ENCODE measurements at places on chromosomes 13 and 19.

DNA sequence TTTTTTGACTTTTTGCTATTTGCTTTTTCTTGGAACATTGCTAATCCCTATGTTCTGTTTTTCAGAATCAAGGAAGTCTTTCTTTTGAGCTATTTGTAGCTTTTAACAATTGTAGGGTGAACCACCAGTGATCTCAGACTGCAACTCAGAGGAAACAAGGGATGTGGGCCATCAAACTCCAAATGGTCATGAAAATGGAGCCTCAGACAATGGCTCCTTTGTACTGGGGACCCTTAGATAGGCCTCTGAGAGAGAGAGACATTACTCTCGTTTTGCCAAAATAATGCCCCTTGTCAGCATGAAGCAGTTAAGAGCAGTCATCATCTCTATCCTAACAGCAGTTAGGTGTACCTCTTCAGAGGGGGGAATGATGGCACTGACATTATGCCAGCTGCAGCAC, 56.4 kb upstream of the GJB6 start:
- no peak for DNase-seq

GRCh38 chr19:17944301-17944700, 11.5 kb downstream of the CCDC124 start:
- DNase-seq, result no peak

DNA sequence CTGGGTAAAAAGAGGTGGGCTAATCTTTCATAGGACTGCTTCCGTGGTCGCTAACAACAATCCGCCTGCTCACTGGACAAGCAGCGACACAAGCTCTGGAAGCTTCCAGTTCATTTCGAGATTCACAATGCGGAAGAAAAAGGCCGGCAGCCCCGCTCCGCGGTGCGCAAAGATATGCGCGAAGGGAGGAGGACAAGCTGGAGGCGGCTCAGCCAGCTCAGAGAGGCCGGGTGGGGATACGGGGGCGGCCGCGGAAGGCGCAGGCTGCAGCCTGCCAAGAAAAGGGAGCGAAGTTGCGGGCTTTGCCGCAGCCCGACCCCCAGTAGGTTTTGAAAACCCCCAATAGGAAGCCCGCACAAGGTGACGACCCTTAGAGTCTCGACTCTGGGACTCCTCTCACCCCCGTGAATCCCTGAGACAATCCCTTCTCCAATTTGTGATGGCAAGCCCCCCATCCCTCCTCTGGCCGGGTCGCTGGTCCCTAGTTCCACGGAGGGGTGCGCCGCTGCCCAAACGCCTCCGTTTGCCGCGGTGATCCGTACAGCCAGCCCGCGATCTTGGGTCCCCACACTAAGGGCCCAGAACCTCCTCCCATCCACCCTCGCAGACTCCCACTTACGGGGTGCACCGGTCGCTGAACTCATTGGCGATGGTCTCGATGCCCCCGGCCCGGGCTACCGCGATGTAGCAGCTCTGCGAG, 697 bp downstream of the HSPH1 start:
- DNase-seq, result no peak

DNA sequence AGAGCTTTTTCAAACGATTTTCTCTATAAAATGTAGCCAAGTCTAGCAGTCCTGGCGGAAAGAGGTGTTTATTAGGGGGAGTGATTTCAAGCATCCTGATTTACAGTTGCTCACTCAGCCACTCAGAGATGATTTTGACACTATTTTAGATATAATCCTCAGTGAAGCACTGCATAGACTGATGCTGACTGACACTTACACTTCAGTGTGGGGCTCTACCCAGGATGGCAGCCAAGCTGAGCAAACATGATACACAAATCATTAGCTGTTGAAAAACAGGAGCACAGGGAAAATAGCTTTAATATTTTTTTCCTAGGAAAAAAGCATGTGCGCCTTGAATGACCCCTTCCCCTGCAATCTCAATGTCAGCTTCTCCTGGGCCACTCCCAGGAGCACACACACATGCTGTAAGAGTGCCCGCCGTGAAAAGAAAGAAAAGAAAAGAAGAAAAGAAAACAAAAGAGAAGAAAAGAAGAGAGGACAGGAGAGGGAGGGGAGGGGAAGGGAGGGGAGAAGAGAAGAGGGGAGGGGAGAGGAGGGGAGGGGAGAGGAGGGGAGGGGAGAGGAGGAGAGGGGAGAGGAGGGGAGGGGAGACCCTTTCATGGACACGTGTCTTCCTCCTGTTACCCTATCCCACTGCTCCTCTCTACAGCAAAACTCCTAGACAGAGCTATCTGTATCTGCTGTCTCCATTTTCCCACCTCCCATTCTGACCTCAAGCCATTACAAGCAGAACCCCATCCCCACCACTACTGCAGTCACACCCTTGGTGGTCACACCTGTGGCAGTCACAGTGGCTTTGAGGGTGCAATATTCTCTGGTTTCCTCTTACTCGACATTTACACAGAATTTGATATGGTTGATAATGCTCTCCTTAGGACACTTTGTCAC, 36.4 kb downstream of the RCBTB2 start:
- DNase-seq, result no peak

- DNase-seq, result no peak
Measured at GRCh38 chr13:100396776-100397175, 191.8 kb downstream of the GGACT start.

DNA sequence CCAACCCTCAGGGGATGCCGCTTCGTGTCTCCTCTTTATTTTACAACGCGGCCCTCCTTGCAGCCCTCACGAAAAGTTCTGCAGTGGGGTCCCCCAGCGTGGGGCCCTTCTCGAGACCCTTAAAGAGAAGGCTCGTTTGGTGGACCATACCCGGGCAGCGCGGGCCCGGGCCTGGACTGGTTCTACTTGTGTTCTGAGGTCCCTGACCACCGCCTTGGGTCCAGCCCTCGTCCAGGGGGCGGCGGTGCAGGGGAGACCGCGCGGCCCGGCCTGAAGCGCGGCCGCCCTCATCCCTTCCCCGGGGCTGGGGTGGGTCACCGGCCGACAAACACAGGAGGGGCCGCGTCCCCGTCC, 400 bp upstream of the SERP2 start:
- no peak for DNase-seq

DNA sequence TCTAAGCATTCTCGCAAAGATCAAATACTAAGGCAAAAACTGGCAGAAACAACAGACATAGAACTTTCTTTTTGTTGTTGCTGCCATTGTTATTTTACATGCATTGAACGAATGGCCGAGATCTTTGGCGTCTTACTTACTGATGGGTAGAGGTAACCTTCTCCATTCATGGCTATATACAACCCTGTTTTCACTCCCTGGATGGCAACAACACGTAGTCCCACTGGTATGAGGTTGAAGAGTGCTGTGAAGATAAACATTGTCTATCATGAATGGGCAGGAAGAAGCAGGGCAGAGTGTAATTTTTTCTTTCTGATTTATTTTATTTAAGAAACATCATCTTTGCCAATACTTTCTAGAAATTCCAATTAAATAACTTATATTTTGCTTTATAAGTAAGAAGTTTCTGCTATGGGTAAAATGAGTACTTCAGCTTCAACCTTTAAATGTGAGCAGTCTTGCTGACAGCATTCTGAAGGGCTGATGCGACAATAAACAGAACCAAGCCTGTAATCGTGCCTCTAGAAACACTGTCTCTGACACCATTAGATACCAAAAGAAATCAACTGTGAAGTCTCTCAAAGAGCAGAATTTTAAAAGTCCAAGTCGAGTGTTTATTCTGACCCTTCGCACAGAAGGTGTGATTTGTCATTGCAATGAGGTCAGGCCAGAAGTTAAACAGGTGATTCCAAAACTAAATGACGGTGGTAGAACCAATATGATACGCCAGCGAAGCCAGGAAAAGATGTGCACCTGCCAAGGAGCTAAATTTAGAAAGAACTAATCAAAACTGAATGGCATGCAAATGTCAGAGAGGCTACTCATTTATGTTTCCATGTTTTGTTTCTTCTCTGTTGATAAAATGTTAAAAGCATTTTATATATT, 416.4 kb downstream of the ITGBL1 start:
- peak; percentile 52 for DNase-seq

DNA sequence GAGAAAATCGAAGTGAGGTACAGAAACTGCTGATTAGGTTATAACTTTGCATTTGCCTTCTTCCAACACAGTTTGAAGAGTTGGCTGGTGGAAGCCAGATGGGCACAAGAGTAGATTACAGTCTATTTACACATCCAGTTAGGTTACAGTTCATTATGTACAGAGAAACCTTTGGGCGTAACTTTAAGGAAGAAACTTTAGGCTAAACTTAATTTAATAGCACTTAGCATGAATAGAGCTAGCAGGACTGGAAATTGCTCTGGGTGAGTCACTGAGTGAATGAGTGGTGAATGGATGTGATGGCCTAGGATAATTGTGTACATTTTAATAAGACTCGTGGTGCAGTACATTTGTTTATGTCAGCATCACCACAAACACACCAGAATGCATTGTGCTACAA, 62.9 kb upstream of the KLHL1 start:
- DNase-seq, result no peak

DNA sequence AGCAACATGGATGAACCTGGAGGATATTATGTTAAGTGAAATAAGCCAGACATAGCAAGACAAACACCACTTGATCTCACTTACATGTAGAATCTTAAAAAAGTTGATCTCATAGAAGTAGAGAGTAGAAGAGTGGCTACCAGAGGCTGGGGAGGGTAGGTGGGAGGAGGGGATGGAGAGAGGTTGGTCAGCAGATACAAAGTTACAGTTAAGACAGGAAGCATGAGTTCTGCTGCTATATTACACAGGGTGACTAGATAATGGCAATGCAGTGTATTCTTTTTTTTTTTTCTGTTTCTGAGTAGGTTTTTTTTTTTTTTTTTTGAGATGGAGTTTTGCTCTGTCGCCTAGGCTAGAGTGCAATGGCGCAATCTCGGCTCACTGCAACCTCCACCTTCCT, 15.2 kb upstream of the THSD1 start:
- DNase-seq, result no peak

- DNase-seq, result no peak
Measured at GRCh38 chr13:33347861-33348260, 62.3 kb upstream of the STARD13 start.

DNA sequence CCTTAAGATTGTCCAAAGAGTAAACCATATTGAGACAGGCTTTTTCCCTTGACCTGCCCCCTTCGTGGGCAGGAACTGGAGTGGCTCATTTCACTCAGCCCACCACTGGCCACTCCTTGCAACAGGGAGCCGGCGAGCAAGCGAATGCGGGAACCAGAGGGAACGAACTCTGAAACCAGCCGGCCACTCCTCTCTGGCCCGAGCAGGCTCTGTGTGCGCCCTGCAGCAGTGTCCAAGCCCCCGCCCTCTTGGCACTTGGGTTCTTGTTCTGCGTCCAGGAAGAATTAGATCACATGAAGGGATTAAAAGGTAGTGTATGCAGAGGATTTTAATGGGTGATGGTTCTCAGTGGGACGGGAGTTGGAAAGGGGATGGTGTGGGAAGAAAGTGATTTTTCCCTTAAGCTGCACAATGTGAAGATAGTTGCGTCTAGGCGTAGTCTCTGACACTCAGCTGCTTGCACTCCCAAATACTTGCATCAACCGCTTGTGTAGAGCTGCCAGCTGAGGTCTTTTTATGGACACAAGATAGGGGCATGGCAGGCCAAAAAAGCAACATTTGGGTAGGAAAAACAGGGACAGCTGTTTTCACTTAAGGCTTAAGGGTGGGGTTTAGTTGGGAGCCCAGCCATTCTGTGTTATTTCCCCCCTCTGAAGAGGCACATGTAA, 1209.7 kb upstream of the PCDH20 start:
- DNase-seq, result no peak

DNA sequence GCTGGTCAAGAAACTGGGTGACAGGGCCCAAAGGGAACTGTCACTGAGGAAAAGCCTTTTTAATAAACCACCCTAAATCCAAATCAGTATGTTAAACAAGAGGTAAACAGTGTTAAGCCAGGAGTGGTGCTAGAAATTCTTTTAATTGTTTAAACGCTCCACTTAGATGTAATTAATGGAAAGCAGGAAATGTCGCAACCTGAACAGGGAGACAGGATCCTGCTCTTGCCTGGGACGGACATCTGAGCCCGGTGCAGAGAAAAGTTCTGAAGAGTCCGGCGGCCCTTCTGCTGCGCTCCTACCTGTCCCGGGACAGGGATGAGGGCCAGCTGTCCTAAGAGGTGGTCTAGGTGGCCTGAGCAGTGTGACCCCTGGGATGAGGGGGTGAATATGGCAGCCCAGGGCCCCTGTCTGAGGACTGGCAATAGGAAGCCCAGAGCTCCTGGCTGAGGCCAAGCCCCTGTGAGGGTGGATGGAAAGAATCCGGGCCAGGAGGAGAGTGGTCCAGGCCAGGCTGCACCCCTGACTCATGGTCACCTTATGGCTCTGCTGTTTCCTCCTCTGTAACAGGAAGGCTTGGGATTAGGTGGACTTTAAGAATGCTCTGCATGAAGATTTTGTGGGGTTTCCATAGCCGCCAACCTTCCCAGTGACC, 112.8 kb upstream of the GJB6 start:
- DNase-seq, result no peak

GRCh38 chr13:97653443-97654140, 219.6 kb downstream of the RAP2A start:
- no peak for DNase-seq
